CD14-positive monocyte (primary cell): ENCODE measurements at places on chromosomes 5 and 9.

DNA sequence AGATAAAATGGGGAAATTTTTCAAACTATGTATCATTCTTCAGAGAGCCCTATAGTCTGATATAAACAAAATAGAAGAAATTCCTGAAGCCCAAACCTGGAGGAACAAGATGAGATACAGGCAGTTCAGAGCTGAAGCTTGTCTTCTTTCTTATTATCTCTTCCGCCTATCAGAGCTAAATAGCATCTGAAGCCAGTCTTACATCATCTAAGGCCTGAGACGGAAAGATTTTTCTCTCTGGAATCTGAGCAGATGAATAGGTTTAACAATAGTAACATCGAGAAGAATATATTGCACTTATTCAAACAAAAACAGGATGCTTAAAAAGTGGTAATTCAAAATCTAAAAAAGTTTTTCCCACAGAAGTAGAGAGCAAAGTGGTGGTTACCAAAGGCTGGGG, 59.8 kb downstream of the LPAR1 start:
- no peak for DNase-seq

DNA sequence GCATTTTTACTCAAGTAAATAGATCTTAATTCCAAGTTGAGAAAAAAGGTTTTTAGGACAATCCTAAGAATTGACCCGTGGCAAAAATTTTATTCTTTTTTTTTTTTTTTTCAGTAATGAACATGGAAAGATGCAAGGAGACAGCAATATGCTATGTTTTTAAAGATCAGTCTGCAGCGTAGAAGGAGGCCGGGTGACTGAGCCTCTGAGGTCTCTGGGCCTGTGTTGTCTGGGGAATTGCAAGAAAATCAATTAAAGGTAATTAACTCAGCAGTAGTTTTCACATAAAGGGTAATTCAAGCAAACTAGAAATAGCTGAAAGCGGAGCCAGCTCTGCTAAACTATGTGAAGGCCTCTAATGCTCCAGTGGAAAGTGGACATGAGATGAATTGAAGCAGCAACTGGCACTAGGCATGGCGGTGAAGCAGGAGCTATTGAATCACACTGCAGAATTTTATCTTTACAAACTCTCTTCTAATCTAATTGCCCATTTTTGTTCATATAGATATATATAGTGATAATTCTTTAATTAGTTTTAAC, 285.2 kb upstream of the ITGA1 start:
- DNase-seq: no peak

DNA sequence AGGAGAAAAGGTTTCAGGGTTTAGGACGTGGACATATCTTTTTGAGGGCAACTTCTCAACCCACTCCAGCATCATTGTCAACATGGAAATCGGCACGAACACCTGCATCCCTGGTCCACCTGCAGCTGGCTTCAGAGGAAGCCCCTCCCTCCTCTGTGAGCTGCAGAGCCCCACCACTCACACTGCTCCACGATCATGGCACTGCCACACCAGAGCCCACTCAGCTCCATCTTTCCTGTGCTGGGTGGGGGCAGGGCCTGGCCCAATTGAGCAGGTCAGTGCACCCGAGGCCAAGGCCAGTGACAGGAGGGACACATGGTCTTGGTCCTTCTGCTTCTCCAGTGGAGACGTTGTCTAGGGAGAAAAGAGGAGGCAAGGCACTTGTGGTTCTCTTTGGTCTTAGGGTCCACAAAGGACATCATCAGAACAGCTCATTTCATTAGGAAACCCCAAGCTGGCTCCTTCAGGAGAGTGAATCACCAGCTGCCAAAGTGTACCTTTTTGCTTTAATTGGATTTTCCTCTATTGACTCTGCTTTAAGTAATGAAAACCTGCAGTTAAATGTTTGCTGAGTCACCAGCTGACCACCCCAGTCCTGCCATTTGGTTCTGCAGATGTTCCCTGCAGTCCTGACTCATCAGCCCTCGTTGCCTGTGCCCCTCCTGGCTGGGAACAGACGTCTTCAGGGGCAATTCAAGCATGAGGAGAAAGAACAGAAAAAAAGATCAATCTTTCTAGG, 56.2 kb downstream of the UBE2QL1 start:
- DNase-seq: no peak

- DNase-seq: no peak
Observed at GRCh38 chr5:3317051-3317795, 278.4 kb upstream of the IRX1 start.

DNA sequence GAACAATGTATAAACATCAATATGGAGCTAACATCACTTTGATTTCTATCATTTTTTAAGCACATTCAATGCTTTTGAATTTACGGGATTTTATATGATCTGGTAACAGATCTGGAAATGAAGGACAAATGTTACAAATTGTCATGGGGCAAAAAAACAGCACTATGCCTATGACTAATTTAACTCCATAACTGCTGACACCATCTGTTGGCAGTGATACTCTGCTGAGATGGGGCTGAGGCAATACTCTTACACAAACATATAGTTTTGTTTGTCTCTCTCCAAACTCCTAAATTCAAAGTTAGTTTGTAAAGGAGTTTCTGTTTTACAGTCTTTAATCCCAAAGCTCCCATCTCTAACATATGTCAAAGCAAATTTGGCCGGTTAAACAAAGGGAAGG, 132.5 kb upstream of the FER start:
- no peak for DNase-seq

GRCh38 chr5:167684251-167684650, 607.2 kb upstream of the WWC1 start:
- no peak for DNase-seq

DNA sequence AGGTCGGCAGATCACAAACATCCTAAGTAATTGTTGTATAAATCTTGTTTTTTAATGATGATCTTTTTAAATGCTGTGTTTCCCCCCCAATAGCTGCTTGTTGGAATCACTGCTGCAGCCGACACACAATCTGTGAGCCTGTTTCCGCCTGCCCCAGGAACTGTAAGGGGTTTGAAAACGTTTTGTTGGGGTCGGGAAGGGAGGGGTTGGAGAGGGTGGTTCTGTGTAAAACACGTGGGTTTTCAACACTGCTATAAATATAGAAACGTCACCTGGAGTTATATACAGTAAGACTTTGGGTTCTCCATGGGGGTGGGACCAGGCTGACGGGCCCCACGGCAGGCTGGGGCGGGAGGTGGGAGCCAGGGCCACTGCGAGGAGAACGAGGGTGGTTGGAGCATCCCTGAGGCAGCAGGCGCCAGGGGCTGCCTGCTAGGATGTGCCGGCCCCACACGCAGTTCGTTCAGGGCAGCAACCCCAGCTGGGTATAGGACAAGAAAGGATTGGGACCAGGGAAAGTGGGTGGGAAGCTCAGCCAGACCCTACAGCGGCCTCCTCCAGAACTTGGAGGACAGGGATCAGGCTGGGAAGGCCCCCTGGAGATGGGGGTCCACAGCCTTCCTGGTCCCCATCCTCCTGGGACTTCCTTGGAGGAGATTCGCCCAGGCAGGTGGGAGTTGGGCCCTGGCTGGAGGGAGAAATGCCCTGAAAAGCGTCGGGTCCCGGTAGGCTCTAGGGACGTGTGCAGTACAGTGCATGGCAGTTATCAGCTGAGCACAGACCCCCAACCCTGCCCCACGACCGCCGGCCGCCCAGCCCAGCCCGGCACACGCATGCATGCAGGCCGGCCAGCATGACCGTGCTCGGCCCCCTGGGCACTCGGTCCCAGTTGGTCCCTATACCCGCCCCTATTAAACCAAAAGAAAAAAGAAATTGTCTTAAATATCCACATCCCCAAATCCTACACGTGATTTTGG, 9.7 kb downstream of the RNF44 start:
- DNase-seq: no peak

DNA sequence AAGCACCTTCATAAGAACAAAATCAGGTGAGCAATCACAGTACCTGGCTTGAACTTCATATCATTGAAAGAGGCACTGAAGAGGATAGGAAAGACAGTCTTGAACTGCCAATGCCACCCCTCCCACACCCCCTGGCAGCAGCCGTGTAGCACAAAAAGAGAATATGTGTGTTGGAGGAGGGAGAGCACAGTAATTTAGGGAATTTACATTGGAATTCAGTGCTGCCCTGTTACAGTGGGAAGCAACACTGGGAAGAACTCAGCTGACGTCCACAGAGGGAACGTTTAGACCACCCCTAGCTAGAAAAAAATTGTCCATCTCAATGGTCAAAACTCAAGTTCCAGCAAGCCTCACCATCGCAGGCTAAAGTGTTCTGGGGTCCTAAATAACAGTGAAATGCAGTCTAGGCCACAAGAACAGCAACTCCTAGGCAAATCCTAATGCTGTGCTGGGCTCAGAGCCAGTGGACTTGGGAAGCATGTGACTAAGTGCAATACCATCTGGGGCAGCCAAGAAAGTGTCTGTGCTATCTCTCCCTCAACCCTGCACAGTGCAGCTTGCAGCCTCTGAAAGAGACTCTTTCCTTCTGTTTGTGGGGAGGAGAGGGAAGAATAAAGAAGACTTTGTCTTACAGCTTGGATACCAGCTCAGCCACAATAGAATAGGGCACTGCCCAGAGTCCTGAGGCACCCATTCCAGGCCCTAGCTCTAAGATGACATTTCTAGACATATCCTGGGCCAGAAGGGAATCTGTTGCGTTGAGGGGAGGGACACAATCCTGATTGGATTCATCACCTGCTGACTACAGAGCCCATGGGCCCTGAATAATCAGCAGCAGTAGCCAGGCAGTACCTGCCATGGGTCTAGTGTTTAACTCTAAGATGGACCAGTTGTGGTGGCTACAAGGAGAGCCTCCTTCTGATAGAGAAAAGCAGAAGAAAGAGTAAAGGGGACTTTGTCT, 62.1 kb upstream of the VLDLR start:
- DNase-seq: no peak

DNA sequence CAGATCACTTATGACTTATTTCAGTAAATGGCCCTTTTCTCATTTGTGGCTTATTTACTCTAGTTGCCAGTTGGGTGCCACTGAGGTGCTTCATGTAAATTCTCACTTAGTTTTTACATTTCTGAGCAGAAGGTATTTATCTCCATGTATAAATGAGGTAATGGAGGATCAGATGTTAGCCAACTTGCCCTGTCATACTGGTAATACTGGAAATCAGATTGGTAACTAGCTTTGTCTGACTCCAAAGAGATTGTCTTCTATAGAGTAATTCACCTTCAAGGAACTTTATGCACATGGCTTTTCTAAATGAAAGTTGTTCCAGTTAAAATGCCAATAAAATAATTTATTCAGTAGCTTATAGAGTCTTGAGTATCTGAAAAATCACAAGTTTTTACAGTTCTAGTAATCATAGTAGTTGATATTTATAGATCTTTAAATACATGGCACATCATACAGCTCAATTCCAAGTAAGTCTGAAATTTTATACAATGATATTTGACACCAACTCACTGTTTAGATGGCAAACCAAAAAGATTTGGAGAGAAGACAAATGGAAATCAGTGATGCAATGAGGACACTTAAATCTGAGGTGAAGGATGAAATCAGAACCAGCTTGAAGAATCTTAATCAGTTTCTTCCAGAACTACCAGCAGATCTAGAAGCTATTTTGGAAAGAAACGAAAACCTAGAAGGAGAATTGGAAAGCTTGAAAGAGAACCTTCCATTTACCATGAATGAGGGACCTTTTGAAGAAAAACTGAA, 28.8 kb downstream of the RAB14 start:
- DNase-seq: no peak

- no peak for DNase-seq
Observed at GRCh38 chr5:68071282-68071632, 144.3 kb upstream of the PIK3R1 start.

DNA sequence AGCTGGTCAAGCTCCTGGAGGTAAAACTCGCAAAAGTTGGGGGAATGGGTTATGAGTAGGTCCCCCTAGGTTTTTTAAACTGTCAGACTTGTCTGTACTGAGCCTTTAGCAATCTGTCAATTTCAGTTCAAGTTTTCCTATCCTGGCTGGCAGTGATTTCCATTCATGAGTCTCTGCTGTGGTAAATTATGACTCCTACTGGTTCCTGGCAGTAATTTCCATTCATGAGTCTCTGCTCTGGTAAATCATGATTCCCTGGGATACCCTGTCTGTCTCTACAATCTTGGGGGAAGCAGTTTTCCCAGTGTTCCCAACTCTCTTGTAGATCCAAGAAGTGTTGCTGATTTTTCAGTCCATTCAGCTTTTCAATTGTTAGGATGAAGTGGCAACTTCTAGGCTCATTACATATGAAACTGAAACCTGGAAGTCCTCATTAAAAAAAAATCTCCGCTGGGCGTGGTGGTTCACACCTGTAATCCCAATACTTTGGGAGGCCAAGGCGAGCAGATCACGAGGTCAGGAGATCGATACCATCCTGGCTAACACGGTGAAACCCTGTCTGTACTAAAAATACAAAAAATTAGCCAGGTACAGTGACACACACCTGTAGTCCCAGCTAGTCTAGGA, 91.3 kb upstream of the GPBP1 start:
- no peak for DNase-seq

GRCh38 chr5:174572591-174572990, 151.8 kb upstream of the MSX2 start:
- no peak for DNase-seq

- DNase-seq: no peak
Observed at GRCh38 chr5:144451187-144451973, 280.7 kb downstream of the KCTD16 start.

- DNase-seq: no peak
Observed at GRCh38 chr9:110451726-110452125, 114.1 kb upstream of the TXNDC8 start.

DNA sequence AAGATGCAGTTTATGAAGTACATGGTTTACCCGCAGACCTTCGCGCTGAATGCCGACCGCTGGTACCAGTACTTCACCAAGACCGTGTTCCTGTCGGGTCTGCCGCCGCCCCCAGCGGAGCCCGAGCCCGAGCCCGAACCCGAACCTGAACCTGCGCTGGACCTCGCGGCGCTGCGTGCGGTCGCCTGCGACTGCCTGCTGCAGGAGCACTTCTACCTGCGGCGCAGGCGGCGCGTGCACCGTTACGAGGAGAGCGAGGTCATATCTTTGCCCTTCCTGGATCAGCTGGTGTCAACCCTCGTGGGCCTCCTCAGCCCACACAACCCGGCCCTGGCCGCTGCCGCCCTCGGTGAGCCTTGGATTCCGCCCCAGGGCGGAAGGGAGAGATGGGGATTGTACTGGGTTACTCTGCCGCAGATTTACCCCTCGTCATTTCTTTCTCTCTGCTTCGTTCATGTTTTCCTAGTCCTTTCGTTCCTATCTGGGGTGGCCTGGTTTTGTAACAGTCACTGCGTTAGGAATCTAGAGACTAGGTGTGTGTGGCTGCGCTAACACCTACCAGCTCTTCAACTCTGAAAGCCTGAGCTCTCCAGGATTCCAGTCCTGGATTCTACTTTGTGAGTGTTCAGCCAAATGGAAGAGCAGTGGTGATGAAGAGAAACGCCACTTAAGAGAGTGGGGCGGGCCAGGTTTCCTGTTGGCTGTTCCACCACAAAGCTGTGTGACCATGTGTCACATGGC, 638 bp downstream of the MRPS30 start:
- peak; percentile 12 for DNase-seq

GRCh38 chr5:5320062-5320805, 102.2 kb upstream of the ICE1 start:
- DNase-seq: no peak

- peak; percentile 27 for DNase-seq
Observed at GRCh38 chr5:39541920-39542319, 117.1 kb upstream of the DAB2 start.

- peak; percentile 33 for DNase-seq
Observed at GRCh38 chr5:112004867-112005622, 248.1 kb upstream of the NREP start.
